ENCODE measurements at places on chromosomes 6 and 20.

DNA sequence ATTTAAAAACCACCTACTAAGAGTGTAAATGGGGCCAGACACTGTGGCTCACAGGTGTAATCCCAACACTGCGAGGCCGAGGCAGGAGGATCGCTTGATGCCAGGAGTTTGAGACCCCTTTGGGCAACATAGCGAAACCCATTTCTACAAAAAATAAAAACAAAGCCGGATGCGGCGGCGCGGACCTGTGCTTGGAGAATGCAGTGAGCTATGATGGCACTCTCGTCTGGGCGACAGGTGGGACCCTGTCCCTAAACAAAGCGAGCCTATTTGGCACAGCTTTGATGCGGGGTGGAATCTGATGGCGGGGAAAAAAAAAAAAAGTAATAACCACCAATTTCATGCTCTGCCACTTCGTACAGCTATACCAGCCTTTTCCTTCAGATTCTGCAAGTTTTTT, 1.1 kb downstream of the TCP1 start:
- no peak for DNase-seq

DNA sequence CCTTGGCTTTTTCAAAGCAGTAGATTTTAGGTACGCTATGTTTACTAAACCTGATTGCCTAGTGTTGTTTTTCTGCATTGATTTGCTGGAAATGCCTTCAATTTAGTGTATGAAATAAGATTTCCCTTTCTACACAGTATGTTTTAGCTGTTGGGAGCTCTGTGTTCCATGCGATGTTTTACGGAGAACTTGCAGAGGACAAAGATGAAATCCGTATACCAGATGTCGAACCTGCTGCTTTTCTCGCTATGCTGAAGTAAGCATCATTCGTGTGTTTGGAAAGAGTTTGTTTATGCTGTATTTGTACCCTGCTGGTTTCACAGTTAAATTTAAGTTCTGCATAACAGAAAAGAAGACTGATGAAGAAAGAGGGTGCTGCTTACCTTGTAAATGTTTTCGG, 1.9 kb downstream of the BTBD3 start:
- no peak for DNase-seq

GRCh38 chr6:4023240-4023639, 55.7 kb downstream of the FAM217A start:
- no peak for DNase-seq

DNA sequence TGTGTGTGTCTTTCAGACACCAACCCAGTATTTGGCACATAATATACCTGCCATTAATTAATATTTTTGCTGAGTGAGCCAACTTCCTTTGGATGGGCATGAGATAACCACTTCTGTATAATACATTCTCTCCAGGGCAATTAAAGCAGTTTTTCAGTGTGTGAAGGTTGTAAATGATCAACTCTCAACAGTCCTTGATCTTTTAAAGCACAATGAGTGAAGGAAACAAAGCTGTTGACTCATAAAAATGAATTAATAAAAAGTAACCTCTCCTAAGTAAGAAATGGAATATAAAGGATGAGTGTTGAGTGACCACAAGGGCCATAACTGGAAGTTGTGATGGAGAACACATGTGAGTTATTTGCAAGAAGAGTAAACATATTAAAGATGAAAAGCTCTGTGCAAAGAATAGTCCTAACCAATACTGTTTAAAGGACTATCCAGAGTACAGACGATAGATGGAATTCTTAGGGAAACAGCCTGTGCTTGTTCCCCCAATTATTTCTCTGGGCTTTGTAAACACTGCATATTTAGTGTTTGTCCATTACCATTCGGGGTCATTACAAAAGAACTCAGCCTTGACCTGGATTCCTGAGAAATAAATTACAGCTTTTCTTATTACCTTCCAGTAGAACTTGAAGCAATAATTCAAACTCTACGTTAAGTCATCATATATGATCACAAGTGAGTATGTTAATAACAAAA, 446.2 kb downstream of the PLCB1 start:
- no peak for DNase-seq

DNA sequence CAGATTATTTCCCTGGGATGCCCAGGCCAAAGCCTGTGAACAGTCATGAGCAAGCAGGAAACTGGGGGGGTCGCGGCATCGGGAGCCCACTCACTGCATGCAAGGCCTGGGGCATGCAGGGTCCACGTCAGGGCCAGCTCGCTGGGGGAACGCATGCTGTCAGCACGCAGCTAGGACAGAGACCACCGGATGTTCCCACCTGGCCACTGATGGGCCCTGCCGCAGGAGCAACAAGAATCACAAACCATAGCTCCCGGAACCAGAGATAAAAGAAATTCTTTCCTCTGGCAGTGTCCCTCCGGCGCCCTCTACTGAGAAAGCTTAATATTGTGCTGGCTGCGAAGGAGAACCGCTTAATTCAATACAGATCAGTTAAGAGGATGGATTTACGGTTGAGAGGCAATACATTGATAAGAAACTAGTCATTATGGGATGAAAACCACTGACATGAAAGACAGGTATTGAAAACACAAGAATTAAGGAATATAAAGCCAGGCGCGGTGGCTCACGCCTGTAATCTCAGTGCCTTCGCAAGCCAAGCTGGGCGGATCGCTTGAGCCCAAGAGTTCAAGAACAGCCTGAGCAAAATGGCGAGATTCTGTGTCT, 32.6 kb downstream of the C6orf15 start:
- no peak for DNase-seq

DNA sequence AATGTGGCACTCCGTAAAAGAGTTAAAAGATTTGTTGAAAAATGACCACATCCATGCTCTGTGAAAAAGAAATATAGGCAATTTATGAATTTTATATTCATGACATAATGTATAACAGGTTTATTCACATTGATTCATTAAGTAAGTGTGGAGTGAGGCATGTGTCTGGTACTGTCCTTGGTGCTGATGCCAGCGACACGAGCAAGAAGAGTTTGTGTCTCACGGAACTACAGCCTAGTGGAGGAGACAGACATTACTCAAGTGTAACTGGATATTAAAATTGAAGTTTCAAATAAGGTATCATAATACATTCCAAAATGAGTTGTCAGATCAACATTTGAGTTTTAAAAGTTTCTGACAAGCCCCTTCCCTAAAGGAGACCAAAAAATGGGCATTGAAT, 158.2 kb upstream of the PRND start:
- no peak for DNase-seq

DNA sequence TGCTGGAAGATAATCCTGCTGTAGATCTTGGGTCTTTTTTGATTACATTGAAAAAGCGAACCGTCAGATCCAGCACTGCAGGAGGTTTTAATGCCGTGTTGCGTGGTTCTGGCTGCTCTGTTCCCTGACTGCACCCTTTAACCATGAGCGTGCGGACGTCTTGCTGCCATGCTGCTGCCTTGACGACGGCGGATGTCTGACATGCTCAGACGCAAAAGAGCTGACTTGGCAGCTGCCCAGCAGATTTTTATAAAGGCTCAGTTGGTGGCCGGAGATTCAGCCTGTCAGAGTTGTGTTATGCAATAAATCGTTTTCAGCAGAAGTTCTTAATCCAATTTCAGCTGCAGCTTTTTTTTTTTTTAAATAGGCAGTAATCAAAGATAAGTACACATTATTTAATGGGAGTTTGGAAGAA, 119.4 kb downstream of the JARID2 start:
- DNase-seq = peak; percentile 81

- no peak for DNase-seq
Measured at GRCh38 chr6:7390226-7390878, 744 bp downstream of the RIOK1 start.

- DNase-seq = no peak
Measured at GRCh38 chr6:5937169-5937909, 69.4 kb downstream of the NRN1 start.

DNA sequence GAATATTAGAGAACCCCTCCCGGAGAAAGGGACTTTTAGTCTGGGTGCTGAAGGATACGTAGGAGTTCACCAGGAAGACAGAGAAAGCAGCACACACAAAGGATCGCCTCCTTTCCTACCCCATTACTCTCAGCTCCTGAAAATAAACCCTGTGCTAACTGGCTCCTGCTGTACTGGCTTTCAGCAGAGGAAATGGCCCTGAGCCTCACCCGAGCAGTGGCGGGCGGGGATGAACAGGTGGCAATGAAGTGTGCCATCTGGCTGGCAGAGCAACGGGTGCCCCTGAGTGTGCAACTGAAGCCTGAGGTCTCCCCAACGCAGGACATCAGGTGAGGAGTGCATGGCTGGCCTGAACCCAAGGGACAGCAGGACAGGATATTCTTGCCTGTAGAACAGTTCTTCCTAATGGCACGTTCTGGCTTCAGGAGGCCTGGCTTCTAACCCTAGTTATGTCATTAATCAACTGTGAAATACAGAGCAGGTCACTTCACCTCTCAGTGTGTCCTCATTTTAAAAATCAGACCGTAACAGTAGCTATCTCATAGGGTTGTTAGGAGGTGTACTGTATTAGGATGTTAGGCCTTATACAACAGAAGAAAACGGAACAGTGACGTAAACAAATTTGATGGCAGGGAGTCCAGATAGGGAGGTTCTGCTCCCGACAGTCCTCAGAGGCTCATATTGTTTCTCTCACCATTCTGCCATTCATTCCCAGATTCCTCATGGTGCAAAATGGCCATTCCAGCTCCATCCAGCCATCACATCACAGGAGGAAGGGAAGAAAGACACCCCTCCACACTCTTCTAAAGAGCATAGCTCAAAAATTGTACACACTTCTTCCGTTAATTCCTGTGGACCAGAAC, 1.8 kb downstream of the RBCK1 start:
- no peak for DNase-seq

Measured in bone marrow (tissue), 2 donors.